NCI-H1105 (cell line): ENCODE measurements at places on chromosomes 6 and 20.

- no peak for DNase-seq
These were observed 116.6 kb downstream of the MRPL14 start for GRCh38 chr6:44010411-44011349.

- DNase-seq, result no peak
These were observed 109.6 kb downstream of the ALDH8A1 start for GRCh38 chr6:134840086-134840867.

GRCh38 chr20:22389836-22390542 lies 194.4 kb downstream of the FOXA2 start:
- DNase-seq, result peak; percentile 34

GRCh38 chr6:13990796-13991195 lies 66.0 kb downstream of the RNF182 start:
- DNase-seq, result no peak

GRCh38 chr6:2109796-2110195 lies 135.6 kb downstream of the GMDS start:
- peak; percentile 60 for DNase-seq

DNA sequence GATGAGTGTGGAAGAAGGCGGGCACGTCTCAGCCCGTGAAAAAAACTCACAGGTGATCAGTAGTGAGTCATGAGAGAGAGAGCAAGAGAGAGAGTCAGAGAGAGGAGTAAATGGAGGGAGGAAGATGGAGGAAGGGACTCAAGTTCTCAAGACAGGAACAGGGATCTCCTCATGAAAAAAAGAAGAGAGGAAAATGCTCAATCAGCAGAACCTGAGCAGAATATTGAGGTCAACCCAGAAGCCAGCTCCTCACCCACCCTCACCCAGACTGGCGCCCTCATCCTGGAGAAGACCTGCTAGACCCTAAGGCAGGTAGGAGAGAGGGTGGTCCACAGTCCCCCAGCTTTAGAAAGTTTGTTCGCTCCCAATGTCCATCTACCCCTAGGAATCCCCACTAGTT lies 4.8 kb downstream of the UBD start:
- DNase-seq, result no peak

GRCh38 chr6:68226460-68226859 lies 408.6 kb upstream of the ADGRB3 start:
- no peak for DNase-seq

DNA sequence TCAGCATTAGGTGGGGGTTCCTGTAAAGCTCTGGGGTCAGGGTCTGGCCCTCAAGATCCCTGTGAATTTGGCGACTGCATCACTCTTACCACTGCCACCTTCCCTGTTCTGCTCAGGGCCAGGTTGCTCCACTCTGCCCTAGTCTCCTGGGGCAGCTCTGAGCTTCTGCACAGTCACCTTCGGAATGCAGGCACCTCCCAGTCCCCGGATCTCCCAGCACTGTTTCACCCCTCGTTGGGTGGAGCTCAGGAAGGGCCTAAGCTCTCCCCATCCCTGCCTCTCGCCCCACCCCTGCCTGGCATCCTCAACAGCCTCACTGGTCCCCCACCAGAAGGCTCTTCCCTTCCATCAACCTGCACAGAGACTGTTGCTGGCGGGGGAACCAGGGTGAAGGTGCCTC lies 46.2 kb downstream of the YTHDF1 start:
- DNase-seq, result no peak
